Kidney tubule cell (primary cell): ENCODE measurements at places on chromosomes 12 and 14.
A peak's percentile ranks its signal among the peaks of the same experiment; 100 is the strongest.

GRCh38 chr12:32891526-32891925 lies 5.1 kb downstream of the PKP2 start:
- no peak for DNase-seq

DNA sequence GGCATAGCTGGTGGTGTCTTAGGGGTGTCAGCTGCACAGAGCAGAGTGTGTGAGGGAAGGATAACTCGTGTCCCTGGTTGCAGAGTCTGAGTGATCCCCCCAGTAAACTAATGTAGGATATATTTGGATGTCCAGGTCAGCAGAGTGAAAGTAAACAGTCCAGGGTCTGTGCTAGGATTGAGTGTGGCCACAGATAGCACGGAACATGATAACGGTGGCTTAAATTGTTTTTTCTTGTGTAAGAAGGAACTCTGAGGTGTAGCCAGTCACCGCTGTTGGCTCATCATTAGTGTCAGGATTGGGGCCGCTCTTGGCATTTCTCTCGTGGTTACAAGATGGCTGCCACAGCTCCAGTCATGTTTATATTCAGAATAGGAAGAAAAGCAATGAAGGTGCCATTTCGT lies 97.3 kb downstream of the DERA start:
- no peak for DNase-seq

DNA sequence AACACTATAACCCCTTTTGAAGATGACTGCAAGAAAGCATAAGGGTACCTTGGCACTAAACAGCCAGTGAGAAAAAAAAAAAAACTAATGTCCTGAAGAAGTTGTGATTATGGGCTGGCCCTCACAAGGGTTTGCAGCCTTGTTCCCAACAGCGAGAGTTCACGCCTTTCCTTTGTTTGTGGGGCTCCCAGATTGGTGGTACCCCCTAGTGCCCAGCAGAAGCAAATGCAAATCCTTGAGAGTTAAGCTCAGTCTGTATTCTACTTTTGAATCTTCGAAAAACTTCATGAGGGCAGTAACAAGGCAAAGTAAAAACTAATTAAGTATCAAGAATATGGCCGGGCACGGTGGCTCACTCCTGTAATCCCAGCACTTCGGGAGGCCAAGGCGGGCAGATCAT lies 238.9 kb upstream of the LMO3 start:
- DNase-seq: no peak

DNA sequence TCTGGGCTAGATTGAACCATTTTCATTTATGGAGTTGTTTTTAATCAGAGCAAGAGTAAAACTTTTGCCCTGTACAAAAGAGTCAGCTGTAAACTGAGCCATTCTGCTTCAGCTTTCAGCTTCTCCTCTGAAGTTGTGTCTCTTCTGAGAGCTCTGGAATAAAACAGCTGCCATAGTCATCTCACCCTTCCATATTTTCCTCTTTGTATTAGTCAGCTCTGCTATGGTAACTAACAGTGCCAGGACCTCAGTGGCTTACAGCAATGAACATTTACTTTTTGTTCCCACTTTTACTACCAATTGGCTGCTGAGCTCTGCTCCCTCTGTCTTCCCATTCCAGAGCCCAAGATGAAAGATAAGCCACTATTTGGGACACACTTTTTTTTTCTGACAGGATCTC lies 178.5 kb downstream of the DAD1 start:
- DNase-seq: no peak

GRCh38 chr12:113252494-113252893 lies 31.2 kb downstream of the TPCN1 start:
- DNase-seq: no peak

DNA sequence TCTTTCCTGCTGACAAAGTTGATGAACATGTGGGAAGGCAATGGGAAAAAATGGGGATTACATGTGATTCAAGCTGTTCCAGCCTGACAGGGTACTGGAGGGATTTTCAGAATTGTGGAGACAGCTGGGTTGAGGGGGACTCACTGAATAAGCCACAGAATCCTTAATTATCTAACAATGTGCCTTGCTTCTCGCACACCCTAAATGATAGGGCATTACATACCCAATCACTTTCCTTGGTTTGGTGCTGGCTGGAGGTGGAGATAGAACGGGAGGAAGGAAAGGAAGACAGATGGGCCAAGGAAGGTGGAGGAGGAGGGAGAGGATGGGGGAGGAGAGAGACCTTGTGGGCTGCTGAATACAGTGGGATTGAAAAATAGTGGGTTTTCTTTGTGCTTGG lies 20.7 kb downstream of the PELI2 start:
- DNase-seq: no peak

DNA sequence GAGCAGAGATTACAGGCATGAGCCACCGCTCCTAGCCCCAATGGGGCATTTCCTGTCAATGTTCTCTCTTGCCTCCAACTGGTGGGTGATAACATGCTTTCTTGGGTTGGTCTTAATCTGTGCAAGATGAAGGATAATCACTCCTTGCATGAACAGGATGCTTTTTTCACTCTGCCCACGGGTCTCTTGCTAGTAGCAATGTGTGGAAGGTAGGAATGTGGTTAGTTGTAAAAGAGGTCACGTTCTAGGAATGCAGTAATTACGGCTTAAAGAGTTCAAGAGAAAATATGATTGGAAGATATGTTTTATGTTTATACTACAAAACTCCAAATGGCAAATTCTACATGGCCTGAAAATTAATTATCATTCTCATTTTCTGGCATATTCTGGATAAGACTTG lies 10.5 kb downstream of the RNASE10 start:
- DNase-seq: no peak

- DNase-seq: no peak
Measured at GRCh38 chr12:70400124-70400523, 34.0 kb downstream of the KCNMB4 start.

DNA sequence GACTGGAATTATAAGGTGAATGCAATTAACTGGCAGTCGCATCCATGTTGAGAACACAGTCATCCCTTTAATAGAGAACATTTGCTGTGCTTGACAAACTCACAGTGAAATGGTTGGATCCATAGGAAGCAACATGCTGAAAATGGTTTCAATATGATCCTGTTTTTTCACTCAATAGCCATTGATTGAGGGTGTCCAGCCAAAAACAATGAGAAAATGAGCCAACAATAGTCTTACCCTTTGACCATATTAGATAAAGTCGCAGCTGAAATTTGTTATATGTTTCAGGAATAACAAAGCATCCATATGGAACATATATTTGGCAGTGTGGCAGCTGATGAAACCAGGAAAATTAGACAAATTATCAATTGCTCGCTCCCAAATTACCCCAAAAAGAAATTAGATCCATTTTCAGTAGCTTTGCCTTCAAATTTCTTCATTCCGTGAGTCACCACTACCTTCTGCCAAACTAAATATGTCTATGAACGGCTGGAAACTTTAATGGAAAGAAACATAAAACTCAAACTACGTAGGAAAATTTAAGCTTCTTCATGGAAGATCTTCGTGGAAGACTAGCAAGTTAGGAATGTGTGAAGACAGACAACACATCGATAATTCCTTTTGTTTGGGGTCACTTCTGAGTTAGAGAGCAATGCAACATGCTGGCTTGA lies 17.4 kb downstream of the IGF1 start:
- DNase-seq: no peak

DNA sequence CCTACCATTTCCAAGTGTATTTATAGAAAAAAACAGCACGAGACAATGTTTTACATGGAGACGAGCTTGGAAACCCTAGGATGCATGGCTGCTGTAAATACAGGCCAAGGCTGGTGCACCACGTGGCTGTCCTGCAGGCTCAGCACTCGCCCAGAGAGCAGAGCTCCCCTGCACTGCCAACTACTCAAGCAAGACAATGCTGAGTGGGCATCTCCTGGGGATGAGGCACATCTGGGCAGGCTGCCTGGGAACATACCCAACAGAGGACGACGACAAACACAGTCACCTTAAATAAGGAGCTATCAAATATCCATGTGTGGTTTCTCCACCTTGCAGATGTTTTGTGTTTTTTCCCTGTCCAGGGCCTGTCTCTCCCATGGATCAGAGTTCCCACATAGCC lies 128.3 kb upstream of the PRMT8 start:
- peak; percentile 76 for DNase-seq
